ENCODE measurements at places on chromosomes 4 and X.

- DNase-seq = no peak
Measured at GRCh38 chr4:162684998-162685397, 481.7 kb downstream of the NAF1 start.

- no peak for DNase-seq
Measured at GRCh38 chr4:1416948-1417260, 10.7 kb upstream of the NKX1-1 start.

GRCh38 chr4:153248641-153249198 lies 44.5 kb downstream of the TRIM2 start:
- no peak for DNase-seq

DNA sequence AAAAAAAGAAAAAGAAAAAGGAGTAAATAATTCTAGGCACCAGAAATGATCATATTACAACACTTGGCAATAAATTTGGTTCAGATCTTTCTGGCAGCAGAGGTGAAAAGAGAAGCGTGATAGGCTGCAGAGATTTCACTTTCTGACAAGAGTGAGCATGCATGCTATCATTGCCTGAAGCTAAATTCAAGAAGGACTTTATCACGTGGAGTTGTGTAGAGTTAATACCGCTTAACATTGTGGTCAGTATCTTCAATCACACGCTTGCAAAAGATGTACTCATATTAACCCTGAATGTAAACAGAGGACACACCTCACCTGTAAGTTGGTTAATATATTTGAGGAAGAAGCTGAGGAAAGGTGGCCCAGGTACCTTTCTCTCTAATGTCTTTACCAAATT lies 31.4 kb upstream of the RBPJ start:
- no peak for DNase-seq

DNA sequence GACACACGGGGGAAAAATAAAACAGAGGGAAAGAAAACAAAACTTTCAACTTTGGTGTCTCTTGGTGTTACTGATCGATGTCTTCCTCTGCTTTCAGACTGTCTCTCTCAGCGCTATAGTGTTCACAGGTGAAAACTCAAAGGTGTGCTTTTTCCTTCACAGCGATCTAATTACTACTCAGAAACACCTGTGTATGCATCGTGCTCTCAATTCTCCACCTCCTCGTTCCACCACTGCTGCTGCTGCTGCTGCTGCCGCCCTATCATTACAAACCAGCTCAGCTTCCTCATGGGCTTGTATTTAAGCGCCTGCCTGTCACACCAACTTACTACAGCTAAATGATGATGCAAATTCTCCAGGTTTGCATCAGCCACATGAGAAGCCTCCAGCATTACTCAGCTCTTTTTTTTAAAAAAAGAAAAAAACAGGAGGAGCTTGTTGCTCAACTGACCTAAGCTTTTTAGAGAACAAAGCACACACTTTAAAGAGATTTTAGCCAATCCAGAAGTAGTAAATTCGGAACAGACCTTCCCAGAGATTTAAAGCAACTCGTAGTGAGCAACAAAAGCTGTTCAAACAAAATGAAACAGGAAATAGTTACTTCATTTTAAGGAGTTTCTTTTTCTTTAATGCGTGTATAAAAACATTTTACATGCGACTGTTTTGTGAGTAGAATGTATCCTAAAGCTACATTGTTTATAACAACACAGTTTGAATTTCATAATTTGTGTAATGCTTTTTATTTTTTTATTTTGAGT lies at the start of gene SLC7A11:
SLC7A11 (minus strand) TSS at position 274 of the 758 bp plus-strand sequence. CDS start 280 bp downstream, outside the sequence.
- DNase-seq = no peak

- no peak for DNase-seq
Measured at GRCh38 chrX:119738742-119739141, 19.6 kb upstream of the SOWAHD start.

DNA sequence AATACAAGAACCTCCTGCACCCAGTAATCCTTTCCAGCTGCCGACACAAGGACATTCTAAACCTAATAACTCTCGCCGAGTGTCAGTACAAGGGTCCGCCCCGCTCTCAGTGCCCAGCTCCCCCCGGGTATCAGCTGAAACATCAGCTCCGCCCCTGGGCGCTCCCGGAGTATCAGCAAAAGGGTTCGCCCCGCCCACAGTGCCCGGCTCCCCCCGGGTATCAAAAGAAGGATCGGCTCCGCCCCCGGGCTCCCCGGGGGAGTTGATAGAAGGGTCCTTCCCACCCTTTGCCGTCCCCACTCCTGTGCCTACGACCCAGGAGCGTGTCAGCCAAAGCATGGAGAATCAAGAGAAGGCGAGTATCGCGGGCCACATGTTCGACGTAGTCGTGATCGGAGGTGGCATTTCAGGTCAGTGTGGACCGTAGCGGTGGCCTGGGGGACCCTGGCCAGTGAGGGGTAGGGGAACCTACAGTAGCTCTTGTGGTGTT lies at the start of gene MAOA:
MAOA (plus strand) TSS at position 295 of the 490 bp plus-strand sequence; CDS start at position 338, 43 bp downstream.
- peak; percentile 6 for DNase-seq

- no peak for DNase-seq
Measured at GRCh38 chr4:21032089-21032645, 331.9 kb downstream of the PACRGL start.

DNA sequence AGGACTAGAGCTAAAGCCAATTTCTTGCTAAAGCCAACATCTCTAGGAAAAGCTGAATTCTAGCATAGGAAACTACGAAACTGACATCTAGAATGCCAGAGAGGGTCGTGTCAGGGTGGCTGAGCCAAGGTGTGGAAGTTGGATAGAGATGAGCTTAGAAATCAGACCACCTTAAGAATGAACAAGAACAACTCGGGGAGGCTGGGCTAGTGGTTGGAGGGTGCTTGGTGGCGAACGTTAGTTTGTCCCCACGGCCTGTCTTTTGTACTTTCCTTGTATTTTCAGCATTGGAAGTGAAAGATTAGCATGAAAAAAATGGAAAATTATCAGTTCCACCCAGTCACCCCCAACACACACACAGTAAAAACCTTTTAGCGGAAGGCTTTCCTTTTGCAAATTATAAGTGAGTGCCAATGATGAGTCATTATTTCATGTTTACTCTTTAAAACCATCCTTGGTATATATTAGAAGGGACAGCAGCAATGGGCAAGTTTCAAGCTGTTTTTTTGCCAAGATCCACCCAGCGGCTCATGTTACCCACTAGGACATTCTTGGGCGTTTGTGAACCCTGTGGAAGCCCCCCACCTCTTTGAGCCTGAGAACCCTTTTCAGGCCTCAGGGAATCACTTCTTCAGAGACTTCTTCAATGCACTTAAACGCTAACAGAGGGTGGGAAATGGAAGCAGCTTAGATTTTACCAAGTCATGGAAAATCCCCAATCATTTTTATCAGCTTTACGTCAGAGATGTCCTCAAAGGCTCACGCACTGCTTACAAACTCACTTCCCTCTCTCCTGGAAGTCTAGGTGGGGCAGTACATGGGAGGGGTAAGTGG lies 4.9 kb upstream of the PPEF1 start:
- no peak for DNase-seq

GRCh38 chr4:143230683-143231082 lies 46.0 kb downstream of the USP38 start:
- no peak for DNase-seq

DNA sequence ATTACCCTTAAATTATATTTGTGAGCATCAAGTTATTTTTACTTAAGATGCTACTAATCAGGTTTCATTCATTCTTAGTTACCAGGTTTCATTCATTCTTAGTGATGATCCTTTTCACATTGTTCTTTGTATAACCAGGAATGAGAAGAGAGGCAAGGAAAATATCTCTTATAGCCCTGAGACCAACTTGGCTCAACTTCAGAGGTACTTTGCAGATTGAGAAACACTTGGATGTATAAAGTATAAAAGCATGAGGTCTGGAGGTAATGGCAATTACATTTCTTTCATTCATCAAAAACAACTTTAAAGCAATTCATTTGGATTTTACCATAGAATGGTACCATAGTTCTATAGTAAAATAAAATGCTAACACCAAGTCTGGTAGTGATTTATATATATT lies 231.0 kb downstream of the PRDM5 start:
- DNase-seq = no peak

GRCh38 chr4:23851464-23851863 lies 38.4 kb downstream of the PPARGC1A start:
- no peak for DNase-seq

- DNase-seq = no peak
Measured at GRCh38 chr4:150826306-150826705, 188.8 kb downstream of the LRBA start.

DNA sequence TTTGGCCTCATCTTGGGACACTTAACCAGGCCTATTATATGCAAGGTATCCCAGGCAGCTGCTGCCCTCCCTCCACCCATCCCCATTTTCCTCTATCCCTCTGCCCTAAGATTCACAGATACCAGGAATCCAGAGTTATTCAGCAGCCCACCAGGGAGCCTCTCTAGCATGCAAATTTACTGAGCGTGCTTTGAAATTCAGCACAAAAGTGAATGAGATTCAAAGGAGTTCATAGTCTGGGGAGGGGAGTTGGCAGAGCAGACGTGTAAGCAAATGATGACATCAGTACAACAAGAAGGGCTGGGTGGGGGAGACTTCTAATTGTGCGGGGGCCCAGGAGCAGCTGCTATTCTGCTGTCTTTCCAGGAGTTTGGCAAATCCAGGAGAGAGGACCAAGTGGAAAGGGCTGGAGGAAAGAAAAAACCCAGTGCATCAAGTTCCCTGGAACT lies 1.7 kb upstream of the MTM1 start:
- no peak for DNase-seq

- no peak for DNase-seq
Measured at GRCh38 chr4:104344342-104344980, 150.2 kb downstream of the CXXC4 start.

DNA sequence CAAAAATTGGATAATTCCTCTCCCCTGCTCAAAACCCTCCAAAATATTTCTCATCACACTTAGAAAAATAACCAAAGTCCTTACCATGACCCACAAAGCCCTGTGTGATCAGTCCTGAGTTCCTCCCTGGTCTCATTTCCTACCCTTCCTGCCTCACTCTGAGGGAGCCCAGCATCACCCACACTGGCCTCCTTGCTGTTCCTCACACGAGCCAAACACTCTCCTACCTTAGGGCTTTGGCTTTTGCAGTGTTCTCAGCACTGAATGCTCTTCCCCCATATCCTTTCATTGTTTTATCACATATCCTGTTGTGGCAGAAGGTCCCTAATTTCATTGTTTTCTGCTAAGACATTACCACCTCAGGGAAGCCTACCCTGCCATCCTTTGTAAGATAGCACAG lies 12.2 kb downstream of the MGAT4D start:
- DNase-seq = no peak

GRCh38 chrX:39144956-39145355 lies 343.7 kb downstream of the MID1IP1 start:
- DNase-seq = no peak

- no peak for DNase-seq
Measured at GRCh38 chr4:8859550-8860095, 12.0 kb downstream of the HMX1 start.

DNA sequence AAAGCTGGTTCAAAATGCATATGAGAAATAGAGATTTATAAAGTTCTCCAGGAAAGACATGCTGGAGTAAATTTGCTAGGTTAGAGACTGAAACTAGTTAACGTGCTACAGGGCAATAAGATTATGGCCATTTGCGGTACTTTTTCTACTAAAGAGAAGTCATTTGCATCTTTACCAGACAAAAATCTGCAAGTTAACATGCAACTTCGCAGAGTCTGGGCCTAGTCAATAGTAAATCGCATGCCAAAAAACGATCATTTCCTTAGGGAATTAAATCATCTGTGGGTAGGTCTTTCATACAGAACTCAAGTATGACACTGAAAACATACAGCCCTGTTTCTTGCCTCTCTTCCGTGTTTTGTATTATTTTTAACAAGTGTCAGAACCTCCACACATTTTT lies 32.8 kb upstream of the REST start:
- DNase-seq = no peak

- DNase-seq = no peak
Measured at GRCh38 chr4:152039023-152039481, 278.2 kb upstream of the GATB start.

- no peak for DNase-seq
Measured at GRCh38 chr4:128980816-128981326, 112.5 kb downstream of the SCLT1 start.

- DNase-seq = no peak
Measured at GRCh38 chr4:150251752-150252190, 173.5 kb downstream of the DCLK2 start.

- DNase-seq = no peak
Measured at GRCh38 chrX:103739421-103739820, 28.7 kb downstream of the TMEM31 start.

- no peak for DNase-seq
Measured at GRCh38 chr4:23873717-23874535, 15.9 kb downstream of the PPARGC1A start.

DNA sequence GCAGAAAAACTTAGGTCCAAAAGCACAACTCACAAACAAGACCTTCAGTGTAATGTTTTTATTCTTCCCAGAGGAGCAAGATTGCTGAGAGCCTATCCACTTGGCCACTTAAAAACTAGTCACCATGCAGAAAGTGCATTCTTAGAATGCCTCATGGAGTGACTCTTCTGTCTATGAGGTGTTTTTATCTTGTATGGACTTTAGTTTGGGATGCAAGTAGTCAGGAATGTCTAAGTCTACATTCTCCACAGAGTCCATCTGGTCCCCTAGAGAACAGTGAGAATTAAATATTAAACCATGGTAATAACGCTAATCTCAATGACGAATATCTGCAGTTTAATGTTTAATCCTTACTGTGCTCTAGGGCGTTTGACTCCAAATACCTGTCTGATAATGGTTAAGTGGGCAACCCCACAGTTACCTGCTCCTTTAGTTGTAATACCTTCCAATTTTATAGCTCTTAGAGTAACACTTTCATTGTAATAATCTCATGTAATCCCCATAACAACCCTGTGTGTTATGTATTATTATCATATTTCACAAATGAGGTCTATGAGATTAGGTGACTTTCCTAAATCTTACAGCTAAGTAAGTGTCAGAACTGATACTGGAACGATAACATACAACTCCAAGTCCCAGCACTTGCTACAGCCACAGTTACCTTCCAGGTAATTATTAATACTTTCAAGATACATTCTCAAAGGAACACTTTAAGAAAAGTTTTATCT lies 235.6 kb upstream of the JADE1 start:
- no peak for DNase-seq

DNA sequence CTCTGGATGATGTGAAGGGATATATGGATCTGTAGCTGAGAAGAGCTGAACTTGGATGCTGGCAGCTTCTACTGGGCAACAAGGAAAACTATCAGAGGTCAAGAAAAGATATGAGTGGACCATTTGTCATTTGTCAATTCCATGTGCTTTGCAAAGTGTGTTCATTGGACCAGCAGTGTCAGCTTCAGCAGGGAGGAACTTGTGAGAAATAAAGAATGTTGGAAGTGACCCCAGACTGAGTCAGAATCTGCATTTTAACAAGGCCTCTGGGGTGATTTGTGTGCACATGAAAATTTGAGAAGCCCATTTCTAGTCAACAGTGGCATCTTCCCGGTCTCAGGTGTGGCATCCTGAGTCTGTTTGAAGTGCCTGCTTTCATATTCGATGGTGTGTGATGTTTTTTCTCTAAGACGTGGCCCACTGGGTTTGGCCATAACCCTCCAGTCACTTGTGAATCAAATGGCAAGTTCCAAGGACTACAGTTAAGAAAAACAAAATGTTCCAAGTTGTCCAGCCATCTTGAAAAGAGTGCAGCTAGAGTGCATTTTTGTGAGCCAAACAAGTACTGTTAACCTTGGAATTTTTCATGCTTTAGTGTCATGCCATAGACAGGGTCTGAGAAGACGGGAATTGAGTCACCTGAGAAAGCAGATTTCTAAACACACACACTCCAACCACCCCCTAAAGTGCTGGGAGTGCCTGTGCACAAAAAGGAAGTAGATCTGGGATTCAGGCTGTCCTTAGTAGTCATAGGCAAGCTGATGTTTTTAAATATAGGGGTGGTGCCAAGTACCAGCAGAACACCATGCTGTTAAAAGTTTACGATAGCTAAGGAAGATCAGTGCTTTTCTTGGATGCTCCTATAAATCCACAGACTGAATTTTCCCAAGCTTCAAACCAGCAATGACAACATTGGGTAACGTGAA lies 26.4 kb downstream of the GPM6B start:
- DNase-seq = no peak
